ENCODE measurements at places on chromosomes 7 and 10. TPM values are rescaled to one million over a fixed set of nuclear protein-coding genes. Genes with fewer than 3 reads are reported as not detected.
A peak's percentile ranks its signal among the peaks of the same experiment; 100 is the strongest.

DNA sequence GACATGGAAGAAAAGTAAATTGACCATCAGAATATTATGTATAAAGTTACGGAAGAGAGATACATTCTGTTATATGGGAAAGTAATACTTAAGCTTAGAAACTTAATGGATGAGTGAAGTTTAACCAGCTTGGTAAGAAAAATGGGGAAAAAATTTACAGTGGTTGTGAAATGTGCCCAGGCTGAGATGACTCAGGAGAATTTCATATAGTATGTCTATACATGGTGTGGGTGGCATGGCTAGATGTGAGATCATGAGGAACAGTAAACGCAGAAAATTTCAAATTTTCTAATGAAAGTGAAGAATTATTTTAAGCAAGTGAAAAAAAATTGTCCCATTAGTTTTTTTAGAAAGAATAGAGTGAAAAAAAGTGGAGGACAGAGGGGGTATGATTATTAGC is 552.5 kb upstream of the SORCS1 start:
- no peak for DNase-seq

GRCh38 chr7:132145466-132145865 is 430.8 kb downstream of the PLXNA4 start:
- no peak for DNase-seq

- DNase-seq, result no peak
These were observed 68.0 kb upstream of the ZNF438 start for GRCh38 chr10:31099664-31100063.

MLLT10 gene
- total RNA-seq, result 36.7 TPM

DNA sequence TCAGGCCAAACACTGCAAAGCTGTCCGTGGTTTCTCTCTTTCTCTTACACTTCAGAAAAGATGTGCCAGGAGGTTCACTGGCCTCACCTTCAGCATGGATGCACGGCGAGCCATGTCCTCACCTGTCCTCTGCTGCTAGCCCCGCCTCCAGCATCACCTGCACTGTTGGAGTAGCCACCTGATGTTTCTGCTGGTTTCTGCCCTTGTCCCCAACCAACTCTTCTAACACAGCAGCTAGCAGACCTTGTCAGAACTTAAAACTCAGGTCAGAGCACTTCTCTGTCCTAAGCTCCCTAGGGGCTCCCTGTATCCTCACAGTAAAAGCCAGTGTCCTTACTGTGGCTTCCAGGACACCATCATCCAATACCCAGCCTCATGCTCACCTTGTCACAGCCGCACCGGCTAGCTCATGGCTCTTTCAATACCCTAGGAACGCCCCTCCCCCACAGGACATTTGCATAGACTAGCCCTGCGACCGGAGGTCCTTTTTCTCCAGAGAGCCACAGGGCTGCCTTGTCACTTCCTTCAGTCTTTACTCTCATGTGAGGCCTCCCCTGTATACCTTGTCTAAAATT is 15.2 kb downstream of the PALD1 start:
- DNase-seq, result peak; percentile 71

DNA sequence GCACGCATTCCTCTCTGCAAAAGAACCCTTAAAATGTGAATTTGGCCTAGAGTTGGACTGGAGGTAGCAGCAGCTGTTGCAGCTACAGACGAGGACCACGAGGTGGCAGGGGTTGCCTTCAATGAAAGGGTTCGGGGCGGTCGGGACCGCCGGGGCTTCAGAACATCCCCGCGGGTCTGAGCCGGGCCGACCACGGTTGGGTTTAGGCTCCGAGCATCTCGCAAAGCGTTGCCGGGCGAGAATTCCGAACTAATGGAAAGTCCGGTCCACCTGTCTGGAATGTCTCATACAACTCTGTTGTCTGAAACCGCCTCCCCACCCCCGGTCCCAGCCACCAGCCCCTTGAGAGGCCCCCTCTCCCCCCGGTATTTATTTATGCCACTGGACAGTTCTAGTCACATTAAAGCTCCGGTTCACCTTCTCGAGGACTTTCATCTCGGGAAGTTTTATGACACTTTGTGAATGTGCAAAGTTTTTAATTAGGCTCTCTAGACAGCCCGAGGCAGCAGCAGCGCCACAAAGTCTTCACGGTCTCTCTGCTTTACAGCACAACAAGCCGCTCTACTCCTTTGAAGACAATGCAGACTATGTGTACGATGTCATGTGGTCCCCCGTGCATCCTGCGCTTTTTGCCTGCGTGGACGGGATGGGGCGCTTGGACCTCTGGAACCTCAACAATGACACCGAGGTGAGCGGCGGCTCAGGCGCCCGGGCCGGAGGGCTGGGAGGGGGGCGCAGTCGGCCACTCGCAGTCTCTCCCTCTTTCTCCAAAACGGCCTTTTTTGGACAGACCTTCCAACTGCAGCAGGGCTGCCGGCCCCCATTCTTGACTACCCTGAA is 246.2 kb downstream of the SLC25A13 start:
- no peak for DNase-seq

DNA sequence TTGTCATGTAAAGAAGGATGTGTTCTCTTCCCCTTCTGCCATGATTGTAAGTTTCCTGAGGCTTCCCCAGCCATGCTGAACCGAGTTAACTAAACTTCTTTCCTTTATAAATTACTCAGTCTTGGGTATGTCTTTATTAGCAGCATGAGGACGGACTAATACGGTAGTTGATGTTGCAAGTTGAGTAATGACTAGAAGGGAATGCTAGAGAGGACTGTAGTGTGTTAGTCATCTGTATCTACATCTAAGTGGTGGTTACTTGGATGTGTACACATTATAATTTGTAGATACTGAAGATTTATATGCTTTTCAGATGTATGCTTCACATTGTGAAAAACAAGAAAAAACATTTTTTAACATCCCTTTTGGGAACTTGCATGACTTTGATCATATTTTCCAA is 244.6 kb downstream of the POLR1F start:
- no peak for DNase-seq

OR2A12 gene
- not detected for total RNA-seq

GRCh38 chr10:93272884-93273675 is 199.4 kb downstream of the CYP26A1 start:
- DNase-seq, result no peak

GRCh38 chr7:107874605-107875446 is 16.2 kb upstream of the DLD start:
- DNase-seq, result no peak

DNA sequence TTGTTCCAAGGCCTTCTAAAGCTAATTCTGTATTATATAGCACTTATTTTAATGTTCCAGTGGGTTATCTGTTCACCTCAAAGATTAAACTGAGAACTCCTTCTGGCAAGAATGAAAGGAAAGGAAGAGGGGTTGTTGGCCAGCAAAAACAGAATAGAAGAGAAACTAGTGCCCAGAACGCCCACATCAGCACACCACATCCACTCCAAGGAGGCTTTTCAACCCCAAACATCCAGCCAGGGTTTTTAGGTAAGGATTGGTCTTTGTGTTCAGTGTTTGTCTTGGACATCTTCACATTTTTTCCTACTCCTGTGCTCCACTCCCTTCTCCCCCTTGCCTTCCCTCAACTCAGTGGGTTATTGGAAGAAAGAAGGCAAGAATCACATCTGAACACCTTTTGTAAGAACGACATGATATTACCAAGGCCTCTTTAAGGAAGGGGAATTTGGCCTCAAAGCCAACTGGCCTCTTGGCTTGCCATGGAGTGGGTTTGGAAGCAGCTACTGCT is 55.8 kb downstream of the BICC1 start:
- DNase-seq, result no peak

KLHDC10 gene
- 12.9 TPM for total RNA-seq

CALML3 gene
- total RNA-seq, result not detected

C10orf67 gene
- total RNA-seq, result not detected

ZNF727 gene
- not detected for total RNA-seq

GRCh38 chr10:48794074-48794473 is 109.4 kb downstream of the WDFY4 start:
- DNase-seq, result no peak

TEX36 gene
- total RNA-seq, result not detected

DNA sequence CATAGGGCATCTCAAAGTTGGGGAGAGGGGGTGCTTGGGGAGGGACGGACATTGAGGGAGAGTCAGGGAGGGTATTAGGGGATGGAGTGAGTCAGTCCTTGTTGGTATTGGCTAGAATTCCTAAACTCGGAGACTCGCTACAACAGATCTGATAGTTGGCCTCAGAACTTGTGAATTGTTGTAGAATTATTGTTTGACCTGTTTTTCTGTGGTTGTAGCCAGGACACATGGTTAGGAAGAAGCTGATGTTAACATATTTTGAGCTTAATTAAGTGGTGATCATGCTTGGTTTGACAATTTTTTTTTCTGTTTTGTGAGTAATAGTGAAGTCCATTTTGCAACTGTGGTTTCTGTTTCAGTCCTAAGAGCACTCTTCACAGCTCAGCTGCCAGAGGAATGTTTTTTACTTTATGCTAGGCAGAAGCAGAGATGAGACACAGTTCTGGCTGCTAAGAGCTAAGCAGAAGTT is 1190.3 kb upstream of the C7orf33 start:
- no peak for DNase-seq

SLC16A12 gene
- not detected for total RNA-seq

GRCh38 chr7:94575646-94576045 is 66.0 kb downstream of the CASD1 start:
- no peak for DNase-seq

TMEM270 gene
- not detected for total RNA-seq

HTR5A gene
- not detected for total RNA-seq

GRID1 gene
- 0.08 TPM for total RNA-seq

DNA sequence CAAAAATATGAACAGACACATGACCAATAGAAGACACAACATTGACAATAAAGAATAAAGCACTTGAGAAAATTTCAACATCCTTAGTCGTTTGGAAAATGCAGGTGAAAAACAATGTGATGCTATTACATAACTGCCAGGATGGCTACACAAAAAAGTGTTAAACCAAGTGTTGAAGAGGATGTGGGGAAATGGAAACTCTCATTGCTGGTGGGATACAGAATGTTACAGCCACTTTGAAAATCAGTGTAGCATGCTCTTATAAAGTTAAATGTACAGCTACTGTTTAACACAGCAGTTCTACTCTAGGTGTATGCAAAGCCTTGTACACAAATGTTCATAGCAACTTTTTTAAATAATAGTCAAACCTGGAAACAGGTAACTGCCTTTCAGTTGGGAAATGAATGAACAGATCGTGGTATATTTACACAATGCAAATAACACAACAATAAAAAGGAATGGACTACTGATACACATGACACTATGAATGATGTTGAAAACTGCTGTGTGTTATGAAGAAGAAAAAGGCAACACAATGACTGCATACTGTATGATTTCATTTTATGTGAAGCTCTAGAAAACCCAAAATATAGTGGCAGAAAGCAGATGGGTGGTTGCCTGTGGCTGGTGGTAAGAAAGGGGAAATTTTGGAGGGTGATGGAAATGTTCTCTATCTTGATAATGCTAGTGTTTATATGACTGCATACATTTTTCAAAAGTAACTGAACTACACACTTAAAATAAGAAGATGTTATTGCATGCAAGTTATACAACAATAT is 102.2 kb upstream of the VIPR2 start:
- no peak for DNase-seq

DNA sequence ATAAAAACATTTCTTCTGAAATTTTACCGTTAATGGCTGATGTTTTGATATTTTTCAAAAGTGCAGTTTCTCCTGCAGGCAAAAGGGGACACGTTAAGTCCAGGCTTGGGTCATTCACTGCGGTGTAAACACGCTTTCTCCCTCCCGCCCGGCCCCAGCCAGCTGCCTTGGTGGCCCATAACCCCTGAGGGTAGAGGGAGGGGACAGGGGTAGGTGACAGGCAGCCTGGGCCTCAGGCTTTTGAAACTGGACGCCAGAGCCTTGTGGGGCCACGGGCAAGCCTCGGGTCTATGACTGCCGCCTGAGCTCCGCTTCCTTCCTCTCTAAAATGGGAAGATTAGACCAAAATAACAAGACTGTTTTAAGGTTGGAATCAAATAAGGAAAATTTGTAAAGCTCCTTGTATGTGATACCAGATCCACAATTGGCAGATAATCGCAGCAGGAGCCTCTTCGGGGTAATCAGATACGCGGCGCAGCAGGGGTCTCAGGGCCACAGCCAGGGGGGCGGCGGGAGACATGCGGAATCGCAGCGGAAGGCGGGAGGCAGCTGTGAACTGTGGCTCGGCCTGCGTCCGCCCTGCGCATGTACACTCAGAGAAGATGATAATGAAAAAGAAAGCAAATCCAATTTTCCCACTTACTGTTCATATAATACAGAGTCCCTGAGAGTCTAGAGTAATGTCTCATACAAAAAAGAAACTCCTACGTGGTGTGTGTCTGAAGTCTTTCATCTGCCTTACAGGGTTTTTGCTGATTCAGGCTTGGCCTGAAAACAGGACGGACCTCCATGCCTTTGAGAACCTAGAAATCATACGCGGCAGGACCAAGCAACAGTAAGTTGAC is 138.3 kb downstream of the EGFR start:
- DNase-seq, result no peak

DPP6 gene
- total RNA-seq, result not detected

IFIT1B gene
- total RNA-seq, result not detected

GSDME gene
- total RNA-seq, result 114 TPM

DNA sequence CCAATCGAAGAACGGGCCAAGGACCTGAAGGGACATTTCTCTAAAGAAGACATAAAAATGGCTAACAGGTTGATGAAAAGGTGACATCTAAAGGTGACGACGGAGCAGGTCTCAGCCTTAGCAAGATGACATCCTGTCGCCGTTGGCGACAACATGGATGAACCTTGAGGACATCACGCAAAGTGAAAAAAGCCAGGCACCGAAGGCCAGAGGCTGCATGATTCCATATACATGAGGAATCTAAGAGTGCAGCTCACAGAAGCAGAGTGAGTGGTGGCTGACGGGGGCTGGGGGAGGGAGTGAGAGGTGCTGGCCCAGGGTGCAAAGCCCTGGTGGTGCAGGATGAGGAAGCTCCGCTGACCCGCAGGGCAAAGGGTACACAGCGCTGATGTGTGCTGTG is 34.1 kb upstream of the NKX6-2 start:
- no peak for DNase-seq

- no peak for DNase-seq
These were observed 437.5 kb downstream of the PLXNA4 start for GRCh38 chr7:132138817-132139216.

DNA sequence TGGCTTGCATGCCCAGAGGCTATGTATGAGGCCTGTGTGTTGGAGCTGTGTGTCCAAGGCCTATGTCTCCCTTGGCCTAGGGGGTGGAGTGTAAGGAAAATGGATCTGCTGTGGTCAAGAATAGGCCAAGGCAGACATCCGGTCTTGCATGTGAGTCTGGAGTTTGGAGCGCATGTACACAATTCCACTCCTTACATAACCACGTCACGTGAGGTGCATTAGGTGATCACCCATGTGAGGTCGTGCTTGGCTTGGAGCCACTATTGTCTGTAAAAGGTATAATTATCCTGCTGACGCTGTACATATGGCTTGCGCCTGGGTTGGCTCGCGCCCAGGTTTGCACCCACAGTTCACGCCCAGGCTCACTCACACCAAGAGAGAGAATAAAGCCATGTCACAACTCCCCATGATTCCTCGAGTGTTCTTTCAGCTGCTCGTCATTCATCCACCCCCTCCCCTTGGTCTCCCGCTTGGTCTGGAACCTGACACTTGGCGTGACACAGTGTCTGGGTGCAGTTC is 105.5 kb downstream of the BICC1 start:
- no peak for DNase-seq

GRCh38 chr7:11203224-11203623 is 229.6 kb downstream of the PHF14 start:
- DNase-seq, result no peak

- no peak for DNase-seq
These were observed 69.7 kb downstream of the MKI67 start for GRCh38 chr10:128056303-128057050.

Data from GM12878 (cell line).